SK-N-DZ (cell line): ENCODE measurements at places on chromosomes 3 and 15.

DNA sequence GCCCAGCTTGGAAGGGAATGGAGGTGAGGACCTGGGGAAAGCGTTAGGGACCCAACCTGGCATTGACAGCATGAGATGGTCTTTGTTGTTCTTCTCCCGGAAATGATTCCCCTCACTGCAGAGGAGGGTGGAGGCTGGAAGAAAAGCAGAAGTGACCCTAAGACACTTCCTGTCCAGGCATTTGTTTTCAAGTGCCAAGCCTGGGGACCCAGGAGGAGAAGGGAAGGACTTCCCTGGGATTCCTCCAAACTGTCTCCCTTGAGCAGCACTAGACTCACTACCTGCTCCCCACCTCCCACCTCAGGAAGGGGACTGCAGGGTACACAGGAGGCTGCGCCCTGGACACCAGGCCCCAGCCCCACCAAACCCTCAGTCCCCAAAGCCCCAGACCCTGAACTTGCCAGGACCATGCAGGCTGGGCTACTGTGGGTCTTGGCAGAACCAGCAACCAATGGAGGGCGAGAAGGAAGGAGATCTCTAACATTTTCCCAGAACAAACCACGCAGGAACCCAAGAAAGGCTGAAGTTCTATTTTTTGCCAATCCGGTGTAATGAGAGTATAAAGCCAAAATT, 9.8 kb upstream of the VIPR1 start:
- no peak for DNase-seq

GRCh38 chr3:189944285-189945145, 176.2 kb downstream of the P3H2 start:
- DNase-seq: no peak

- DNase-seq: no peak
These were observed 9.3 kb downstream of the BDH1 start for GRCh38 chr3:197546307-197547085.

DNA sequence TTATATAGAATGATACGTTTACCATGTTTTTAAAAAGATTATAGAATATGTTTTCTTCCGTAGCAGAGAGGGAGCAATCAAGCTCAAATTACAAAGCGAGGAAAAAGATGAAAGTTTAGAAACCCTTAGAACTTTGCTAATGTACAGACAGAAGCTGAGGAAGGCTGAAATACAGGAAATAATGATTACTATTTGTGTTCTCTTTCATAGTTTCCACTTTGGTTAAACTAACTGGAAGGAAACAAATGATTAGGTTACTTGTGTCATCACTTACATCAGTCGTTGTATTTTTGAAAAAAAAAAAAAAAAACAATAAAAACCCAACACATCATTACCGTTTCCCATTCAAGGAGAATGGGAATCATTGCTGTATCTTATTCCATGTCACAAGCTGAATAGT, 337.8 kb upstream of the CBLB start:
- DNase-seq: no peak

GRCh38 chr3:36941162-36941561, 3.7 kb downstream of the TRANK1 start:
- DNase-seq: no peak

DNA sequence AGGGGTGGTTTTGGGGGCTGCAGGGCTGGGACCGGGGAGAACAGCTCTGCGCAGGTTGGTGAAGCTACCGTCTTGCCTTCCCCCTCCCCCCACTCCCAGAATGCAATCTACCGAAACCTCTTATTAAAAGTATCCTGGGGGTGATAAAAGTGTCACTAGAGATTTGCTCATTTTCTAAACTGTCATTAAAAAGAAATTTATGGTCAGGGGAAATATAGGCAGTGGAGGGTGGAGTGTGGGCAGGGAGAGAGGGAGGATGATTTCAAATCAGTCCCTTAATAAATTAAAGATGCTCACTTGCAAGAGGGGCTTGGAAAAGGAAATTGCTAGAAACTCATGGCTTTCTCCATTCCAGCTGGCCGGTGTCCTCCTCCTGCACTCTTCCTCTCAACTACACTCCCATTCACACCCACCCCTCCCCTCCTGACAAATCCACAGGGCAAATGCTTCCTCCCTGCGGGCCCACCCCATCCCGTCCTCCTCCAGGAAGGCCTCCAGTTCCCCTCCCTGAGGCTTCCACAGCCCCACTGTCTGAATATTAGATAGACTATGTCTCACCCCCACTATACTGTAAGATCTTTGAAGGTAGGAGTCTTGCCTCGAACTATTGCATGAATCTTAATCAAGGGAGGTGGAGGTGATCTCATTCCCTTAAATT, 83.9 kb downstream of the TLE3 start:
- no peak for DNase-seq

DNA sequence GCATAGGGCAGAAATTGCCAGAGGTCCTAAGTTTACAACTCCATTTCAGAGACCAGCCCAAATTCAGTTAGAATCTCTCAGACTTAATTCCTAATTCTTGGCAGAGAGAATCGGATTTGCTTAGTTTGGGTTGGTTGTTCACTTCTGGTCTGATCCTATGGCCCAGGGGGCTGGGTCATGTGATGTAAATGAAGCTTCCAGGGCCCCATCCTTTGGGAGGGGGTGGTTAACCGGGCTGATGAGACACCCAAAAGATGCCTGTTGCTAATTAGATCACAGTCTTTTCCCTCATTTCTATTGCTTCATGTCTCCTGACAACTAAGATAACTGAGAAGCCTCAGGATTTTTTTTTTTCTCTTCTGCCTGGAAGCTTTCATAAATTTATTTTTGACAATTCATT, 11.1 kb upstream of the ZNF620 start:
- DNase-seq: no peak

GRCh38 chr3:138642226-138642926, 33.8 kb downstream of the FAIM start:
- no peak for DNase-seq

DNA sequence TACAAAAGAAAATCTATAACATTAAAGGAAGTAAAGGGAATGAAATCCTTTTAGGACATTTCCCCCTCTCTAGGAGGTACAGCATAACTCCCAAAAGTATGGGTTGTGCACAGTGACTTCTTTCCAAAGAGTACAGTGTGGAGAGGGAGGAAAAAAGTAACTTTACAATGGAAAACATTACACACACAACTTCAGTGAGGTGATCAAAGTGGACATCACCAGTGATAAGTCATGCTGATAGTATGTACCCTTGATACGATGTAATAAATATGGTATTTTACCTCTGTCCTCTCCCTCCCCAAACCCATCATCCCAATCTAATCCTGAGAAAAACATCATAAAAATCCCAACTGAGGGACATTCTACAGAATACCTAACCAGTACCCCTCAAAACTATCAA, 10.8 kb downstream of the PLD1 start:
- no peak for DNase-seq

DNA sequence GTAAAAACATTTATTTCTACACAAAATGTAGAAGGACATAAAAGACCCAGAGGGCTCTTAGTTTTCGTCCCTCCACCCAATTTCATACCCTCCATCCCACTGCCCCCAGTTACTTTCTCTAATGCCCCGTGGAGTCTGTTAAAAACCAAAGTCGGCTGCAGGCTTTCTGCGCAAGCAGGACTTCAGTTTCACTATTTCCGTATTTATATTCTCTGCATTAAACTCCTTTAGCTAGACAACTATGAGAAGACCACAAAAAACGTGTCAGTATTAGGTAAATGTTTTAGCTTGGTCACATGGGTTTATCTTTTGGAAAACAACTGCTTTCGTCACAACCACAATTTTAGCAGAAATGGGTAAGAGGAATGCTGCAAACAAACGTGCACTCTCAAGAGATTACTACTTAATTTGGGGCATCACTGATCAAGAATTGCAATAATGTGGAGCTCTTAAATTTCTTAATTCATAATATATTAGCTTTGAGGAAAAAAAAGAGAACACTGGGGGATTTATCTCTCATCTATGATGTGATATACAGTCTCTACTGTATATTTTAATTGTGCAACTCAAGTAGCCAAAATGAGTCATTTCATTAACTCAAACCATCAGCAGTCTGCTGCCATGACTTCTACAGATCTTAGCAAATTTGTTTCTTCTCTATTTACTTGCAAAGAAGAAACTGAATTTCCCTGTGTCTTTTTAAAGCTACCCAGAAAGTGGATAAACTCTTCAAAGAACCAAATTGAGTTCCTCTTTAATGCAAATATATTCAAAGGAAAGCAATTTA, 740 bp upstream of the NSMCE3 start:
- DNase-seq: no peak

DNA sequence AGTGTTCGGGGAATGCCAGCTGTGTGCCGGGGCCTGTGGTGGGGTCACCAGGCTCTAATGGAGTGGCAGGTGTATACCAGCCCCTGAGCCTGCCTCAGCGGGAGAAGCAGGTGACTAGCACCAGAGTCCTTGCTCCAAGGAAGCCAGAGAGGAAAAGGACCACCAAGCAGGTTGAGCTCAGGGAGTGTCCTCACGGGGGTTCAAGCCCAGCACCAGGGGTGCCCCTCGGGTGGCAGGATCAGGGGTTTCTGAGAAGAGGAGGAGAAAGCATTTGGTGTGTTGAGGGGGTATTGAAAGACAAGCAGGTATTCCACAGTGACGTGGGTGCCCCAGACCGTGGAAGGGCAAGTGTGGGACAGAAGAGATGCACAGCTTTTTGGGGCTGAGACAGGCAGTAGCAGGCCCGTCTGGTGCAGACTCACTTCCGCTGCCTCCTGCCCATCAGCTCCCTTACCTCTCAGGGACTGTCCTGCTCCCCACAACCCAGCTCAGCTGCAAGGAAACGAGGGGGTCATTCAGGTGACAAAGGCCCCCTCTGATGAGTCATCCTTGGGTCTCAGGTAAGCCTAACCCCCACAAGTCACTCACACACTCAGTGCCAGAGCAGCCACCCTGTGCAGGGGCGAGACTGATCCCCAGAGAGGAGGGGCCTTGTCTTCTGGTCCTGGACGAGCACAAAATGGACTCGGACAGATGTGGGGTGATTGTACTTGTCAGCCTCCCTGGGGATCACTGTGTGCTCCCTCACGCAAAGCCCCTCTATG, 21.4 kb upstream of the POC1A start:
- DNase-seq: no peak

GRCh38 chr3:108907194-108907593, 46.5 kb downstream of the GUCA1C start:
- no peak for DNase-seq

GRCh38 chr3:144552346-144553057, 580.9 kb downstream of the DIPK2A start:
- no peak for DNase-seq

- DNase-seq: no peak
These were observed 127.2 kb upstream of the SYNPR start for GRCh38 chr3:63150880-63151279.

GRCh38 chr3:36804295-36805055, 40.1 kb upstream of the DCLK3 start:
- DNase-seq: no peak

DNA sequence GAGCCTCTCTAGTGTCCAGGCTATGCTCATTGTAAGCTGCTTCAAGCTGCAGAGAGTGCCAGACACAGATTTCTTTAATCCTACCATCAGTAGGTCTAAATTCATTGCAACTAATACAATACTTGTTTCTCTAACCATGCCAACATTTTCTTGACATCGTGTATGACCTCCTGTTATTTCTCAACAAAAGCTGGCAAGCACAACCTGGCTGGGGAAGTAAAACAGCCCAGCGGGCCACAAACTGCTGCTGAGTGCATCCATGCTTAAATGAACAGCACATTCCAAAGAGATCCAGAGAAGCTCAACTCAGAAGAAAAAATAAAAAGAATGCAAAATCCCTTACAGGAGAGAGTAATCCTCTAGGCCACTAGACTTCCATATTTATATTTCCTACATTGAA, 36.5 kb downstream of the GMNC start:
- no peak for DNase-seq

- peak; percentile 18 for DNase-seq
These were observed 622 bp upstream of the ZNF589 start for GRCh38 chr3:48240000-48240963.

DNA sequence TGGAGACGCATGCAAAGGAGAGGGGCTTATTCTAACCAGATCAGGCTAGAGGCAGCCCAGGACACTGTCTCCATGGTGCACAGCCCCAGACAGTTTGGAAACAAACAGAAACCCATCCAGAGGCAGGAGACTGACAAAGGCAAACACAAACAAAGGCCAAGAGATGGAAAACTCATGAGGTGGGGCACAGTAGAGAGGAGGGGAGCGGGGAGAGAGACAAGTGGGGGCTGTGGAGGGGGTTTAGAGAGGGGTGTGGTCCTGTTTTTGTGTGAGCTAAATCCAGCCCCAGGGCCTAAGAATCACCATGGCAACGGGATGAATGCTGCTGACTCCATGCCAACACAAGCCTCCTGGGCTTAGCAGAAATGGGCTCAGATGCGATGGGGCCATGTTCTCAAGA, 32.3 kb downstream of the PARP16 start:
- no peak for DNase-seq

GRCh38 chr3:190436331-190436730, 13.4 kb downstream of the TMEM207 start:
- no peak for DNase-seq

DNA sequence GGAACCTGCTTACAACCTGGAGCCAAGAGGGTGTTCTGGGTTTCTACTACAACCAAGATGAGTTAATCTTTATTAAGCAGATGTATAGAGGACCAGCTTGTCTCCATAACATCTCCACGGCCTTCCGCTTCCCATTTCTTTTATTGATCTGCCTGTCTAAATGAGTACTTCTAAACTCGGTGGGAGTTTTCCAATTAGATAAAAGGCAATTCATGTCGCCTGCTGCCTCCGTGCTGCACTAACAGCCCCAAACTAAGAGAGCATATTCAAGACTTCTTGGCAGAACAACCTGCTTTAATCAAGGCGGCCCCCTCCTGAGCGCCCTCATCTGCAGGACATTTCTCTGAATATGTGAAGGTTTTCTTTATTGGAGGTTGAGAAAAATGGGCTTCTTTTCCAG, 270.1 kb downstream of the PDCD6IP start:
- DNase-seq: no peak

DNA sequence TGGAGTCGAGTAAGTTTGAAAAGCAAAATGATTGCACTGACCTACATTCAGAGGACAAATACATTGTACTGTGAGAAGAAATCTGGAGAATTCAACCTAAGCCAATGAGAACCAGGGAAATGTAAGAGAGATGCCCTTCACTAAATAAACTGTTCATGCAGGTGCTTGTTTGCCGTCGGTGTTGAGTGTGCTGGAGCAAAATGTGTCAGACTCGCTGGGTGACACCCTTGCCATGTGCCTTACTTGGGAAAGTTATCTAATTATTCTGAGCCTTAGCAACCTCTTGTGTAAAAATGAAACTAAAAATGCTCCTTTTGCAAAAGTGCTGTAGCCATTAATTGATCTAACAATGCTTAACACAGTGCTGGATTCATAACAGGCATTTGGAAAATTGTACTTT, 140.4 kb downstream of the GABRB3 start:
- no peak for DNase-seq

GRCh38 chr15:29854413-29854812, 32.1 kb upstream of the TJP1 start:
- no peak for DNase-seq
